Epithelial cell of prostate (primary cell): ENCODE measurements at places on chromosomes 2 and 18.

DNA sequence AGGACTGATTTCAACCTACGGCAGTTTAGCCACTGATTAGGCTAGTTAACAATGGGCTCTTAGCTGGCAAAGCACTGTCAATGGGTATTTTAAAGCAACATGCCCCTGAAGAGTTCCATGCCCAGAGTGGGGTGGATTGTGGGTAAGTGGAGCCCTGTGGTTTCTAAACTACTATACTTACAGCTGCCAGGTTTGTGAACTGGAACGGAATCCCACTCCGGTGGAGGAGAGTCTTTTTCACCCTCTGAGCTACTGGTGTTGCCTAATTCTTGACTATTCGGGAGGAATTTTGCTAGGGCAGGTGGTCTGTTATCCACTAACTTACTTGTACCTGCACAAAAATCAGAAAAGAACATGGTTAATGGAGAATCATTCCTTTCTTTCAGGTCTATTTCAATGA lies 52.6 kb downstream of the ZAP70 start:
- DNase-seq = no peak

DNA sequence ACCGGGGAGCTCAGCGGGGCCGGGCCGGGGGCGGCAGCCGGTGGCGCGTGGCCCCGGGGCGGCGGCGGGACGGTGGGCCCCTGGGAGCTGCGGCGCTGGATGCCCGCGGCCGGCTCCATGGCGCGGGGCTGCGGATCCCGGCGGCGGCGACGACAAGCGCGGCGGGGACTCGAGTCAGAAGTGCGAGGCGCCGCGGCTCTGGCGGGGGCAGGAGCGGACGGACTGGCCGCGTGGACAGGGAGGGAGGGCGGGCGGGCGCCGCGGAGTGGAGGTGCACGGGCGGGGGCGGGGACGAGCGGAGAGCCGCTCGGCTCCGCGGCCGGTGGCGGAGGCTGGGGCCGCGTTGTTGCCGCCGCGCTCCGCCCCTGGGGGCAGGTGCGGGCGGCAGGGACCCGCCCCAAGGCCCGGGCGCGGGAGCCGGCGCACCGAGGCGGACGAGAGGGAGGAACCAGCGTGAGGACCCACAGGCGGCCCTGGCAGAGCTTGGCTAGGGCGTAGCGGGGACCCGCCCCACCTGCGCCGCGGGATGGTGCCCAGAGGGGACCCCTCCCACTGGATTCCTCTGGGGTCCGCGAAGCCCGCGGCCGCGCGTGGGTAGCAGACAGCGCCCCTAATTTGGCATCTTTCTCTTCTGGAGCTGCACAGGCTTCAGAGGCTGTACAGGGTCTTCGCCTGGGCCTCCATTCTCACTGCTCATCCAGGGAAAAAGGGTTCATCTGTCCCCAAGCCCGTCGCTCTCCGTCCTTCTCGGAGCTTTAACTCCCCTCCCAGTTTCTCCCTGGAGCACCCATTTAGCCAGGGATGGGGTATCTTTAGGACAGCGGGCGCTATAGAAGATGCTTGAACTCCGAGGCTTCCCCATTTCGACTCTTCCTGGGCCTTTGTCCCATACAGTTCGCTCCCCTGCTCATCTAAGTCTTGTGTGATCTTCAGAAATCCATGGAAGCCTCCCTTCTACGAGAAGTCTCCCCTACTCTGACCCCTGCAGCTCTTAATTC lies at the start of gene TMEM163:
Gene TMEM163 (minus strand): TSS at position 184 of the 998 bp plus-strand sequence.
- DNase-seq = no peak

DNA sequence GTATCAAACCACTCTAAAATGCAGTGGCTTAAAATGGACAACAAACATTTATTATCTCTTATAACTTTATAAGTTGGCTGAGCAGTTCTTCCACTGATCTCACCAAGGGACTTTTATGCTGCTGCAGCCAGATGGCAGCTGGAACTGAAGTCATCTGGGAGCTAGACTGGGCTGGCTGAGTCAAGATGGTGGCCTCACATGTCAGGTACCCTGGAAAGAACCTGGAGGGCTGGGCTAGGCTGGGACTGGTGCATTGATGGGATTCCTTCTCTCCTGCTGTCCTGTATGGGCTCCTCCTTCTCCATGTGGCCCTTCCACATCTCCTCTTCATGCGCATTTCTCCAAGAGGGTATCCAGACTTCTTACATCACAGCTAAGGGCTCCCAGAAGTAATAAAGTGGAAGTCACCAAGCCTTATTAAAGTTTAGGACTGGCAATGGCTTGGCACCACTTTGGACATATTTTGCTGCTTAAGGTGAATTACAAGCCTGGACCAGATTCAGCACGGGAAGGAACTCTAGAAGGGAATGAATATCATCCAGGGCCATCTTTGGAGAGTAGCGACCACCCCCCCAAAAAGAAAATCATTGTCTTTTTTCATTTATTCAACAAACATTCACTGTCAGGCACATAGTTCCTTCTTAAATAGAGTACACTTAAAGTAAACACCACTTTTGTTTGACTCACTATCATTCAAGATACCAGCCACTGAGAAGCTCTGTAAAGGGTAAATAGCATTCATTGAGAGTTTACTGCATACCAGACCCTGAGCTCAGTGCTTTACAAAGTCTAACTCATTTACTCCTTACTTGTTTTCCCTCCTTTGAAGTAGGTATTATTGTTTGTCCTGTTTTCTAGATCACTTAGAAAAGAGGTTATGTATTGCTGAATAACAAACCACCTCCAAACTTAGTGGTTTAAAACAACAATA lies 138.0 kb downstream of the ZFP36L2 start:
- no peak for DNase-seq

DNA sequence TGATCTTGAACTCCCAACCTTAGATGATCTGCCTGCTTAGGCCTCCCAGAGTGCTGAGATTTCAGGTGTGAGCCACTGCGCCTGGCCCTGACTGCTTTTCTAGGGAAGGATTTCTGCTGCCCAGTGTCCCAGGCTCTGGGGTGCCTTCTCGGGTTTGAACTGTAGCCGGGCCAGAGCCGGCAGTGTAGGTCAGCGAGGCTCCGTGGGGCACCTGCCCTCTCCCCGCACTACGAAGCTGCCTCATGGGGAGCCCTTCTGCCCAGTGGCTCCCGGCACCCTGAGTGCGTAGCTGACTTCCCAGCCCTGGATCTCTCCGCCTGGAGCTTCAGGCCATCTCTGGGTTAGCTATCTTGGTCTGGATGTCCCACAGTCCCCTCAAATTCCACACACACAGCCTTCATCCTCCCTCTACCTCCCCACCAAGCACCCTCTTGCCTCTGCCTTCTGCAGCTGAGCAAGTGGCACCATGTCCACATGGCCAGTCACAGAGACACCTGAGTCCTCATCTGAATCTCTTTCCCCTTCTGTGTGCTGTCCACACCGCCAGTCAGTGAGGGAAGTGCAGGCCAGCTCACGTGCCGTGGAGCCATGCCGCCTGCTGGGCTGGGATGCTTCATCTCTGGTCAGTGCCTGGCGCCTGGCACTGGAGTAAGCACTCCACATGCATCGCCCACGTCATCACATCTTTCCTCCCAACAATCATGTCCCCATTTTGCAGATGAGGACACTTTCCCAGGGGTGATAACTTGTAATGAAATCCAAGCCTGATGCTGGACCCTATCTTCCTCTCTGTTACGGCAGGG lies 69.2 kb downstream of the EDAR start:
- no peak for DNase-seq

- DNase-seq = peak; percentile 71
Observed at GRCh38 chr18:32349728-32350395, 120.8 kb downstream of the GAREM1 start.

DNA sequence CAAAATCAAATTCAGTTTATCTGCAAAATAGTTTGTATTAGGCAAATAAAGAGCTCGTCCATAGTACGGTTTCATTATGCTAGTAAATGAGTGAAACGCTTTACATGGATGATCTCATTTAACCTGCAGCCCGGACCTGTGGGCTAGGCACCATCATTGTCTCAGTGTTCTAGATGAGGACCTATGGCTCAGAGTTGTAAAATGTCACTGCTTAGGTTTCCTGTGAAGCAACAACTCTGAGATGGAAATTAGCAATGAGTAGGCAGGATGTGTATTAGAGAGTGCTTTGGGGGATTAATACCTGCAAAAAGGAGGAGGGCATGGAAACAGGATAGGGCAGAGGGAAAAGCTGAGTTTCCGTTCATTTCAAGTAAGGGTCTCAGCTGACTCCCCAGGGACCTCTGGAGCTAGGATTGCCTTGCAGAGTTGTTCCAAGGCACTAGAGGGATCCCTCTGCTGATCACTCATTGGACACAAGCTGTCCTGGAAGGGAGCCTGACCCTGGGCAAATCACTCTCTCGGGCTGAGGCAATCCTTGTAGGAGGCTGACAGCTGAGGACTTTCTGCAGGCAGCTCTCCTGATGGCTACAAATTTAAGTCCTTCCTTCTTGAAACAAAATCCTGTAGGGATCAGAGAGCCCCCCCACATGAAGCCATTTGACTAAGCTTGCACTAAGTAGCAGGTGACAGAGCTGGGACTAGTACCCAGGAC lies 58.8 kb upstream of the SIX2 start:
- DNase-seq = no peak

- DNase-seq = no peak
Observed at GRCh38 chr2:73295751-73296400, 2.5 kb upstream of the EGR4 start.

DNA sequence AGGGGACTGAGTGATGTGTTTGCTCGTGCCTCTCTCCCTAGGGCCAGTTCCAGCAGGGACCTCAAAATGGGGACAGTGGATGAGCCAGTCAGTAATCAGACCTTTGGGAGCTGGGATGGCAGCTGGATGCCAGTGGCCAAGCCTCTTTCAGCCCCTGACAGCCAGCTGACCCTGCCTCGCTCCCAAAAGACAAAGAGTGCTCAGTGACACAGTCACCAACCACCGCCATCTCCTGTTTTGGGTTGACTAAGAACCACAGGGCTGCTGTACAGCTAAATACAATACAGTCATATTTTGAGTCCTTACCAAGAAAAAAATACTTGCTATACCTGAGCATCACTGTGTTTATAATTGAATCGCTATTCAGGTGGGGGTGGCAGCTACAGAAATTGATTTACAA lies 75.7 kb downstream of the POU3F3 start:
- no peak for DNase-seq

DNA sequence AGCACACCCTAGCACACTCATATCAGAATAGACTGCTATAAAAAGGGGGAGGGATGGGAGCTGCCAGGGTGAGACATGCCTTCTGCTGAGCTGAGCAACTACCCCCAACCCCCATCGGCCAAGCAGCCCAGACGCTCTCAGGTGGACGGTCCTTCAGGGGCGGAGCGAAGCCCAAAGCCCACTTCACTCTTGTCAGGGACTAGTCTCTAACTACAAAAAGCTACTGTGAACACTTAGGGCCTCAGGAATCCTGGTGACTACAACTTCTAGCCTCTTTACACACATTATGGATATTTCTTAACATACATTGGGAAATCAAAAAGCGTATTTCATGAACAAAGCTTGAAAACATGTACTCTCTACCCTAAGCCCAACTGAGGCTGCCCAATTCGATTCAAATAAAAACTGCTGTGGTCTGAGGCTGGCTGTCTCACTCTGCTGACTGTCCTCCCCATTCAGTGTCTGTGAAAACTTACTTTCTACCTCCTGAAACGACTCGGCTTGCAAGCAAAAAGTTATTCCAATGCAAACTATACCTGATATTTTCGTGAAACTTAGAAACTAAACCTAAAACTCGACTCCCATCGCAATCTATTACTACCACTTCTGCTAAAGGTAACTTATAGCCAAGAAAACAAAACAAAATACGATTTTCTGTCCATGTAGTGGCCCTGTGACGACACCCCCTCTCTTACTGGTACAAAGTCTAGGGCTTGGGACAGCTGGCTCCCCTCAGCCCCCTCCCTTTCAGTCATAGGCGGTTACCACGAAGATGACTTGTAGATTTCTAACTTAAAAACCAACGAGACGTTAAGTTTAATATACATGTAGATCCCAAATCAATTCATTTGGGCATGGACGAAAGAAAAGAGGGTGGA lies 1.2 kb downstream of the SERTAD2 start:
- DNase-seq = no peak

- DNase-seq = no peak
Observed at GRCh38 chr2:118250463-118250862, 162.2 kb downstream of the INSIG2 start.

GRCh38 chr18:80103231-80103630 lies 5.8 kb upstream of the ADNP2 start:
- no peak for DNase-seq

DNA sequence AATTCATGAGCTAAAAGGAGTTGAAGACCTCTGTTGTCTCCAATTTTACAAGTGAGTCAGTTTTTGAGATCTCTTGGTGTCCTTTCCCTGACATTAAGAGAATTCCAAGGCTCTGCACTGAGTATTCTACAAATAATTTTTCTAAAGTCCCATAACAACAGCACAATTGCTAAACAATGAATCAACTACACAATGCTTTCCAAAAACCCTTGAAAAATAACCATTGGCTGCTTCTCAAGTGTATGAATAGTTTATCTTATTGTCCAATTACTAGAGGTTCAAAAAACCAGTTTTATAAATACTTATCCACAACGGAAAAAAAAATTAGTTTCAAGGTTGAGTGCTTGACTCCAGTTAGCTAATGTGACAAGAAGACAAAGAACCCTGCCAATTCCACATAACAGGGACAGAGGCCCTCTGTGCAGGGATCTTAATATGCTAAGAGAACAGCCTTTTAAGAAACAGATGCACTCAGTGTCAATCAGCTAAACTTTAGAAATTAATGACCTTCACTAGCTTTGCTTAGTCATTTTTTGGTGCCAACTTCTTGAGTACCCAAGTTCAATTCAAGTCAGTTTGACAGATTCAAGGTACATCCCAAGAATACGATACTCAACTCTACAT lies 266.6 kb upstream of the CYP26B1 start:
- no peak for DNase-seq

DNA sequence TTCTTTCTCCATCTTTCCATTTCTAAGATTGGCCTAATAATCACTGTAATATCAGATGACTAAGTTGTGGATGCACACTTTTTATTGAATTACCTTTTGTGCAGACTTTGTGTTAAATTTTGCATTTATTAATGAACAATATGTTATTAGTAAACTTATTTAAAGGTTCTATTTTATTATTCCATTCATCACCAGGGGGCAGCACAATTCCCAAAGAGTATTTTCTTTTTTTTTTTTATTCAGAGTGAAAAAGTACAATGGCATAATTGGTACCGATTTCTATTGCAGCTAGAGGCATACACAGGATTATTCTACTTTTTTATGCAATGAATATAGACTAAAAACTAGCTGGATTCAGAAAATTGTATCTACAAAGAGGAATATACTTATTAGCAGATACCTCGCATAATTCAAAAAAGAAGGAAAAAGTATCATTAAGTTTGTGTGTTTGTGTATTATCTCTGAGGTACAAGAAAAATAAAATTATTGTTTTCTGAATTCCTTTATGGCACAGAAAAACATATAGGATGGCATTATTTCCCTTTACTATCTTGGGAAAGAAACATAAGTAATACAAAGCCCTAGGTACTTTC lies 390.6 kb downstream of the ERBB4 start:
- no peak for DNase-seq

DNA sequence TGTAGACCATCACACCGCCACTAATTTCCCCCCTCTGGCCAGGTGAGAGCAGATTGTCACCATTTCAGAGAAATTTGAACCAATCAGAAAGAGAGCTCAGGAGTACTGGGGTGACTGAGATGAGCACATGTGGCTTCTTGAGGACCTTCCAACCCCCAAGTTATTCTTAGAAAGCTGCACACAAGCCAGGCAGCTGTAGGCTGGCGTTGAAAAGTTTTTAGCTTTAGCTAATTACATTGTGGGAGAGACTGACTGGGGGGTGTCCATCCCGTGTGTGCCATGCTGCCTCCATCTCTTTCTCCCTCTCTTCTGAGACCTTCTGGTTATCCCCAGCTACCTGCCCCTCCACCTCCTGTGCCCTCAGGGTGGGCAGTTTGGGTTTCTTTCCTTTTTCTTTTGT lies 154.0 kb downstream of the AGAP1 start:
- DNase-seq = no peak
